Fibroblast of lung (primary cell): ENCODE measurements at places on chromosomes 6 and 20. TPM values are rescaled to one million over a fixed set of nuclear protein-coding genes. Genes with fewer than 3 reads are reported as not detected.

- DNase-seq = no peak
Measured at GRCh38 chr20:48486065-48486464, 341.7 kb downstream of the PREX1 start.

DNA sequence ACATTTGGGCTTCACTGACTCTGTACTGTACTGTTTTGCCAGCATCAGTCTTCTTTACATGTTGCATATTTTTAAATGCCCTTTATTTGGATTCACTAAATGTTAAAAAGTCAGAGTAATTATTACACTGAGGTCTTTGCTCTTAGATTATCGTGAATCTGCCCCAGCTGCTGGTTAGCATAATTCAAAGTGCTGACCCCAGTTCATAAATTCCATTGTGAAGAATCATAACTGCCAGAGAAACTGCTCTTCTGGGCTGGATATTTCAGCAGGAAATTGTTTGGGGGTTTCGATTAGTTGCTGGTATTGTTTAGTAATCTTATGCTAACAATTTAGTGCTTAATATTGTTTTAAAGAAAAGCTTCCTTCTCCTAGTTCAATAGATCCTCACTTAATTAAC is 682.1 kb upstream of the MAP3K7 start:
- peak; percentile 58 for DNase-seq

DNA sequence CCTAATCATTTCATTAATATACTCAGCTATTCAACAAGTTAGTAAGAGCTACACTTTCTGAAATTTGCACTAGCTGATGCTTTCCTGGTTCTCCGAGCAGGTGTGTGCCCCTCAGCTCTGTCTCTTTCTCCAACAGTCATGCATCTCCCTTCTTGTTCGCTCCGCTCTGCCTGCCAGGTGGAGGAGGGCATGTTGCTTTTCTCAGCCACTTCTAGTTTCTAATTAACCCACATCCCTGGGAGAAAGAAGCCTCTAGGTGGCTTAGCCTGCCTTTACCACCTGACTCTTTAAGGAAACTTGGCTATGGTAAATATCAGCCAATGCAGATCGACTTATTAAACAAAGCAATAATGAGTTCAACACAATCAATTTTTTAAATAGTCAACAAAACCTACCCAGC is 34.2 kb downstream of the LRFN2 start:
- no peak for DNase-seq

DNA sequence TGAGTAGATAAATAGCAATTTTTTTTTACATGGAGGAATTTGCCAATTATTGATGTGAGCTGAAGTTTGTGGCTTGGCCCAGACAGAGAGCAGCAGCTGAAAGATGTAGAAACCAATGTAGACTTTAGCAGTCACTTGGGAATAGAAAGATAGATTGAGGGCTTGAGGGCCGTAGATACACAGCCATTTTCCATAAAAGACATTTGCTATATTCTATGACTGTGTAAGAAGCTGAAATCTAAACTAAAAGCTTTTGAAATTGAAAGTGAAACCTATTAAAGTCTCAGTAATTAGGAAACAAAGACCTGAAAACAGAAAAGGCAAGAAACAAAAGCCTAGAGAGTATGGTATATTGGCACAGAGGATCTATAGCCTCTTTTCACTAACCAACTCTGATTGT is 332.7 kb downstream of the CENPW start:
- peak; percentile 73 for DNase-seq

DNA sequence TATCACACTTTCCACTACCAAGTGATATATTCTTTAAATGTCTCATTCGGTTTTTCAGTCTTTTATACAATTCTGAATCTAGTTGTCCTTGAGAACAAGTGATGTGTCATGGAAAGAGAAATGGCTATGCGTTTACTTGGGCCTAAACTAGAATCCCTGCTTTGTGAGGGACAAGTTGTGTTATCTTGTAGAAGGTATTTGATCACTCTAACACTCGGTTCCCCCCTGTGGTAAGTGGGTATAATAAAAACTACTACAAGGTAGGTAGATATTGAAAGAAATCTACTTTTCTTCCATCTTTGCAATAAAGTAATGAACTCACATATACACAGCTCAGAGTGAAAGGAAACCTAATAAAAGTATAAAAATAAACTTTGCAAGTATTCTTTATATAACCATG is 108.9 kb downstream of the MANEA start:
- no peak for DNase-seq

GRCh38 chr6:88562353-88563276 is 396.5 kb upstream of the CNR1 start:
- no peak for DNase-seq

DNA sequence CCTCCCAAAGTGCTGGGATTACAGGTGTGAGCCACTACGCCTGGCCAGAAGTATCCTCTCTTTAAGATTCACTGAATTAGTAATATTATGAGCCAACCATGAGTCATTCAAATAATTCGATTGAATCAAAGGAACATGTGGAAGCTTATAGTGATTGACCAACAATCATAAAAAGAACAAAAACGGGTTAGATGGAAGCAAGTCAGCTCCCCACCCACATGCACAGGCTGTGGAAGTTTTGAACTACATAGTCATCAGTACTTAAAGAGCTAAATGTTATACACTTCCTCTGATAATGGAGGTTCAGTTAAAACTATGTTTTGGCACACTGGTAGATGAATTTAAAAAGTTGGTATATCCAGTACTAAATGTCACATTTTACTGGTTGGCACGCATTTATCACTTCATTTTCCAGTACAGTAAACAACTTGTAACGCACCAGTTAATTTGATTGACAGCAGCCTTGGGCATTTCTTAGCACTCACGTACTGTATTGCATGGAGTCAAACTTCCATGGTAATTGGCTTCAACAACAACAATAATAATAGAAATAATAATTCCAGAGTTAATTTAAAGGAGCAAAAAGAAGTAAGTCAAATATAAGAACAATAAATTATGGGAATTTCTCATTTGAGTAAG is 1107.3 kb upstream of the MAP3K7 start:
- peak; percentile 2 for DNase-seq

GRCh38 chr6:159700970-159701369 is 7.9 kb upstream of the SOD2 start:
- peak; percentile 16 for DNase-seq

DNA sequence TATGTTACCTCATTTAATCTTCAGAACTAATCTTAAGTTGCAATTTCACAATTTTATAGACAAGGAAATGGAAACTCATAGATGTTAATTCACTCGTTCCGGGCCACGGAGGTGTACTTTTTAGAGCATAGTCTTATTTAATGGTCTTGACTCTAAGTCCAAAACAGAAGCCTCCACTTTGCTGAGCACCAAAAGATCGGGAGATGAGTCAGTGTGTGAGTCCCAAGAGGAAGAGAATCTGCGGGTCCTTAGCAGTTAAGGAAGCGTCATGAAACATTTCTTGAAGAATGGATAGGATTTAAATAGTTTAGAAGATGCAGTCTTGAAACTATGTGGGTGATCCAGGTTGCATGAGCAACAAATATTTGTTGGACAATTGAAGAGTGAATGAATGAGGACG is 231.8 kb upstream of the QKI start:
- DNase-seq = no peak

DNA sequence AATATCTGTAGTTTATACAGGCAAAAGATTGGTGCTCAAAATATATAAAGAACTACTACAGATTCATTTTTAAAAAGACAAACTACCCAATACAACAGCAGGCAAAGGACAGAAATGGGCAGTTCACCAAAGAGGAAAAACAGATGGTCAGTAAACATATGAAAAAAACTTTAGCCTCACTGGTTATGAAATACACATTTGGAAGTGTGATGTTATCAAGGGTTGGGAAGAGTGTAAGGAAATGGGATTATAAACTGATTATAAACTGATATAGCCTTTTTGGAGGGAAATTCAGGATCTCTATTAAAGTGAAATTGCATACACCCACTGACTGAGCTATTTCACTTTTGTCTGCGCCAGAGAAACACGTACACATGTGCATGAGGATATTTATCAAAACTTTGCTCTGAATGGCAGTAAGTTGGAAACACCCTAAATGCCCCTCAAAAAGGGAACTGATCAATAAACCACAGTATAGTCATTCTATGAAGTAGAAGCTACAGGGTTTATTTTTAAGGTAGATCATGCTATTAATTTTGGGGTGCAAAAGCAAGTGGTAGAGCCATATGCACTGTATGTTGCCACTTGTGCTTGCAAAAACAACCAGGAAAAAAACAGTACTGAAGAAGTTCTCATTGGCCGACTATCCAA is 32.2 kb upstream of the ARFGEF2 start:
- no peak for DNase-seq

DNA sequence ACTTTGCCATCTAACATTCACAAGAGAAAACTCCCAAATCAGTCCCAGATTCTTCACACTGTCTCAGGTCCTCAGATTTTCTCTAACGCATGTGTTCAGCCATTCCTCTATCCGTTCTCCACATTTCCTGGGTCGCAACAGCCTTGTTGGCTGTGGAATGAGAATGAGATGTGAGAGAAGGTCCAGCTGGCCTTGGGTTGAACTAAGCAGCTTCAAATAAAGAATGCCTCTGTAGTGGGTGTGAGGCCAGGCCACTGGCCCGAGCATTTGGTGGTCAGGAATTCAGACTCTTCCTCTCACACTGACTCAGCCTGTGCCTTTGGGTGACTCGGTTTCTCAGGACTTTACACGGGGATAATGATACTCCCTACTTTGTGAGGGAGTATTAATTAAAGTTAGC is 73.8 kb upstream of the CCN6 start:
- DNase-seq = peak; percentile 72

GRCh38 chr6:166597711-166598440 is 11.4 kb upstream of the RAMACL start:
- DNase-seq = no peak

DNA sequence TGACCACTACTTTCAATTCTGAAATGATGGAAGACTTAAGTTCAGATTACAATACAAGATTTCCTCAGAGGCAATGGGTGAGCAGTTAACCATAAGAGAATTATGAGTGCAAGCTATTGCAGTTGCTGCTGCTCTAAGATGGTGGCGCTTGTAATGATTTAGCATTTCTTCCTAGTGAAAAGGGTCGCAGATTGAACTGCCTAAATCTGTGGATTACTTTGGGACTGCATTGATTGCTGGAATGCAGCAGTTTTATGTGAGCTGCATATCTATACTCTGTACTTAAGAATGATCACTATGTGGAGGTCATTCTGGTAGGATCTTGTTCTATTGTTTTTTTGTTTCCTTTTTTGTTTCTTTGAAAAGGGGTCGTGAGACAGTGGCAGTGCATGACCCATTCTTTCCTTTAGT is 5.3 kb downstream of the SCAF8 start:
- peak; percentile 18 for DNase-seq

DNA sequence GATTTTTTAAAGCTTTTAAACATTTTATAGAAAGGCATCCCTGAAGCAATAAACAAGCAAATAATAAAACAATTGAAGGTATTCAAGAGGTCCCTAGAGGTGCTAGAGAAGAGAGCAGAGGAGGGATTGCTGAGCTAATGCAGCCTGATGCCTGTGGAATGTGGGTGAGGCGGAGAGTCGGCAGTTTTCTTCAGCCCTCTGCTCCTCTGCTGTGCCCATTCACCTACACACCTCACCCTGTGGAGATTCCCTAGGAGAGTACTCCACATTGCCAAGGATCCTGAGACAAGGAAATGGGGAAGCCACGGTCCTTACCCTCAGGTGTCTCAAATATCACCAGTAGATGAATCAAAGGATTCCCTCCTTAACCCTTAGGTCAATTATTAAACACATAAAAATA is 199.8 kb upstream of the POU3F2 start:
- DNase-seq = no peak

- DNase-seq = no peak
Measured at GRCh38 chr6:139508576-139508975, 134.1 kb upstream of the CITED2 start.

DNA sequence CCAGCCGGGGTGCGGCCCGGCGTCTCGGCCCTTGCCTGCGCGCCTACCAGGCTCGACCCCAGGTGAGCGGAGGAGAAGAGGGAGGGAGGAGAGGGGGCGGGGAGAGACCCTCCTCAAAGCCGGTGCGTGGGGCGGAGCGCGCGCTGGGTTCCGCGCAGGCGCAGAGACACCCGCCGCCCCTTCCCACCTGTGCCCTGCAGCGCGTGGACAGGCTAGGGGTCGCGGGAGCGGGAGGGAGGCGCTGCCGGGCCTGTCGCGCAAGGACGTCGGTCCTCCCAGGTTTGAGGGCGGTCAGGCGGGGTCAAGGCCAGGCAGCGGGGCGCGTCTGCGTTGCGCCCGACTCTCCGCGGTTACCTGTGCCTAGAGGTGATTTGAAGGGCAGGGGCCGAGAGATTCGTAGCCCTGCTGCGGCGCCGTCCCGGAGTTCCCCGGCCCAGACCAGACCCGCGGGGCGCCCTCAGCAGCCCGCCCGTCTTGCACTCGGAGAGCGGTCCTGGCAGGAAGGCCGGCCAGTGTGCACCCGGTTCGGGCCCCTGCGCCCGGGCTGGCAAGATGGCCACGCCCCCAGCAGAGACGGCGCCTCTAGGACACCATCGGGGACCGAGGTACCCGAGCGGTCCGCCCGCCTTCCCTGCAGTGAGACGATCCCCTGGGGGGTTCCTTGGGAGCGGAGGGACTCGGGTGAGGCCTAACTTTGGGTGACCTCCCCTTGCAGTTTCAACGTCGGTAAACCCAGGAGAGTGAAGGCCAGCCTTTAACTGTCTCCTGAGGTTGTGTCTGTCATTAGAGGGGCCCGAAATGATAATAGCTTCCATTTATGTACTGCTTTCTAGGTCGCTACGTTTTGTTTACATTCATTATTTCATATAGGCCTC is 546 bp downstream of the C6orf136 start:
- DNase-seq = peak; percentile 34

DNA sequence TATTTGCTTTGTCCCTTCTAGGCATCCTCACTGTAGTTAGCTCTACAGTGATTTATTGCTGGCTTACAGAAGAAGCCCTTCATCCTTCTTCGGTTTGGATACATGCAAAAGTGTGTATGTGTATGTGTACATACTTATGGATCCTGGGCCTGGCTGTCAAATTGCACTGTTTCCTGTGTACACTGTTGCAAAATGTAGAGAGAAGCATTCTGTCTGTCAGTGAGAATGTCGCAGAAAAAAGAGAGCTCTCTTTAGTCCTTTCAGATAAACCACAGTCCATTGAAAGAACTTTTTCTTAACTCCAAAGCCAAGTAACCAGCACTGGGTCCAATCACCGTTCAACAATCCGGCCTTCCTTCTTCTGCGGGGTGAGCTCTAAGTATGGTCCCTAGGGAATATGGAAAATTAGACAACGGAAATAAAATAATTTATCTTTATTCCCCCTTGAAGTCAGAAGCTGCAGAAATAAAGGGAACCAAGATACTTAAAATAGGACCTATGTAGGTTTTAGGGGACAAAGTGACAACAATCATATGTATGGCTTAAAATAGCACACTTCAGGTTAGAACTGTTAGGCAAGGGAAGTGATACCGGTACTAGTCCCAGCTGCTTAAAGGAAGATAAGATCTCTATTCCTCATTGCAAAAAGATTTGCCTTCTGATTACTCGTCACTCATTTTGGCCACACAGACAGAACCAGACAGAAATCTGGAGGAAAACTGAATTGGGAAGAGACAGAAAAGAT is 107.0 kb downstream of the CD83 start:
- no peak for DNase-seq

CCN2 gene
- total RNA-seq = 20.5 and 22.8 TPM in 2 replicates

FAM8A1 gene
- total RNA-seq = 17.2 and 19.8 TPM in 2 replicates

CALHM6 gene
- 0.33 and 1.0 TPM in 2 replicates for total RNA-seq

TFAP2A gene
- total RNA-seq = not detected in 2 replicates

RHAG gene
- total RNA-seq = not detected in 2 replicates

ETV7 gene
- 1.0 and 1.5 TPM in 2 replicates for total RNA-seq

SOBP gene
- 5.6 and 6.3 TPM in 2 replicates for total RNA-seq

LY6G6C gene
- not detected in 2 replicates for total RNA-seq

SMIM26 gene
- total RNA-seq = 76.0 and 115 TPM in 2 replicates

NMBR gene
- under 0.01 TPM in 1 of 2 replicates, not detected in the other for total RNA-seq

SYCP2L gene
- total RNA-seq = under 0.01 and 0.26 TPM in 2 replicates
